ENCODE measurements at places on chromosomes 5 and 9.

- DNase-seq: no peak
Observed at GRCh38 chr5:172009536-172010270, 3.3 kb upstream of the FBXW11 start.

GRCh38 chr9:3908731-3909130 lies 382.9 kb upstream of the RFX3 start:
- no peak for DNase-seq

DNA sequence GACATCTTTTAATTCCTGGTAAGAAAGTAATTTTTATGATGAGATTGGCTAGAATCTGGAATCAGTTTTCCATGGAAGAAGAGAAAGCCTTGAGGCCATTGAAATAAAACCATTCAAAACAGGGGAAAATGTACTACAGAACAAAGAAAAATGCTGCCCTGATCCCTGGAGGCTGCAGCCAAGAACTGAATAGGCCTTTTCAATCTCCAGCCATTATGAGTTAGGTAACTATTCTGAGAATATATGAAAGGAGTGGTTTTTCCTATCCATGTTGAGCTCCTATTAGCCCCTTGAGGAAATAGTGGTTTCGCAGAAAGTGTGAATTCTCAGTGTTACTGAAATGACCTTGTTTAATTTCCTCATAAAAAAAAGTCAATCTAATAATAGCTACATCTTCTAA lies 408.5 kb upstream of the GRAMD2B start:
- no peak for DNase-seq

- DNase-seq: no peak
Observed at GRCh38 chr9:91882627-91883026, 67.4 kb downstream of the ROR2 start.

- DNase-seq: no peak
Observed at GRCh38 chr5:171615705-171616640, 169.6 kb upstream of the SMIM23 start.

GRCh38 chr9:130532426-130533080 lies 46.8 kb upstream of the FUBP3 start:
- DNase-seq: no peak

DNA sequence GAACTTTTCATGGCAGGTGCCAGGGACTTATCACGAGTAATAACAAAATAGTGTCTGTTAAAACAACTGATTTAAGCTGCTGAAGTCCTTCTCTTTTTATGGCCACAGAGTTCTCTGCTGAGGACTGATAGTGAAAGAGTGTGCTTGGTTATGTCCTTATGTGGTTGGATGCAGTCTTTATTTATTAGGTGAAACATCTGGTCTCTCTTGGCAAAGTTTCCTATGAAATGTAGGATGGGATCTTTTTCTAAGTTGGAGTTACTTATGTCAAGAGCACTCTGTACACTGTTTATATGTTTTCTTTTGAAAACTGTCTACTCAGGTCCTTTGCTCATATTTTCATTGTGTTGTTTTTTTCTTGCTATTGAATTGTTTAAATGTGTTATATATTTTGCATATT lies 1816.1 kb upstream of the C9orf72 start:
- DNase-seq: no peak

- no peak for DNase-seq
Observed at GRCh38 chr9:18359335-18359734, 114.6 kb upstream of the ADAMTSL1 start.

GRCh38 chr9:78542491-78543181 lies 245.7 kb downstream of the PSAT1 start:
- no peak for DNase-seq

- no peak for DNase-seq
Observed at GRCh38 chr9:75447281-75447680, 359.0 kb downstream of the OSTF1 start.

DNA sequence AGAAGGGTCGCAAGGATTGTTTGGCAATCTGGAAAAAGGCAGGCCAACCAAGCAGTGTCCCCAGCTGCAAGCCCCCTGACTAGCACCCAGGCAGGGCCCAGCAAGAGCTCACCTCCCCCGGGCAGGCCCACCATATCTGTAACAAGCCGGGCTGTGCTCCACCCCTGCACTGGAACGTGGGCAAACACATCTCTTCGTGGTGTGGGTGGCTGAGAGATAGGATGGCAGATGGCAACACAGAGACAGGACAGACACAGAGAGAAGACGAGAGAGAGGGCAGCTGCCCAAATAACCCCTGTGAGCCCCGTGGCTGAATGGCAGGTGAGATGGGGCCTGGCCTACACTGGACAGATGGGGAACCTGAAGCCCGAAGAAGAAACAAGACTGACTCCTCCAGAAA lies 9.4 kb downstream of the BBLN start:
- DNase-seq: no peak

- DNase-seq: no peak
Observed at GRCh38 chr5:80763211-80763610, 108.4 kb upstream of the DHFR start.

- DNase-seq: no peak
Observed at GRCh38 chr5:175353926-175354325, 90.1 kb downstream of the DRD1 start.

DNA sequence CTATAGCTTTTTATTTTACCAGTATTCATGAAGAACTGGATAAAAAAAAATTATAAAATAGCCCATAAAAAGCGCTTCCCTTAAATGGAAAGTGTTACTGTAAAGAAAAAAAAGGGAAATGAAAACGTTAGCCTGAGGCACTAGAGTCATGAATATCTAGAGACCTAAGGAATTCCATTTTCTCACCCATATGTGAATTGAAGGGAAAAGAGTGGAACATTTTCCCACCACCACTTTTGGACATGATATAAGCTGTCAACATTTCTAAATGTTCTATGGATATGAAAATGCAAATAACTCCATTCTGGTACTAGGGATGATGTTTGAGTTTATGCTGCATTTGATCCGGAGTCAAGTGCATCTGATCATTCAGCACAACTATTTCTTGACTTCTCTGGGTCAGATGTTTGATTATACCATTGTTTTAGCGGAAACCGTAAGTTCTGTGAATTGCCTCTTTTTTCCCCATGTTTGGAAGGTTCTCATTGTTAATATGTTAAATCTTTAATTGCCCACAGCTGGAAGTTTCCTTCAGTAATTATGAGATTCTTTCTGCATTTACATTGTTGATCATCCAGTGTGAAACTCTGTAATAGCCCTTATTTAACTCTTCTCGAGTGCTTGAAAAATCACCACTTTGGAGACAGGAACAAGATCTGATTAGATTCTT lies 467.4 kb upstream of the SEMA6A start:
- DNase-seq: no peak

DNA sequence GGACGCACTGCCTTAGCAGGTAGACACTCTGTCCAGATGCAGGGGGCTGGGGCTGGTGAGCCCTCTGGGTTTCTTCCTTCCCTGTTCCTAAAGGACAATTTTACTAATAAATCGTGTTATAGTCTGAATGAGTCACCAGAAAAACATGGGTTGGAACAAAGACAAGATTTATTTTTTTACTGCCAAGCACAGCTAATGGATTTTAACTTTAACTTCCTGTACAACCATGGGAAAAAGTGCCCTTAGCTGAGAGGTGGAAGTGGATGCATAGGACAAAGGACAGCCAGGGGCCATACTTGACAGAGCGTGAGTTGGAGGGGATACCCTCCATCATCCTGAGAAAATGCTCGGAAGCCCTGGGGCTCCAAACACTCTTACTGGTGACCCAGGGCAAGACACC lies 300.7 kb downstream of the MSX2 start:
- no peak for DNase-seq

- DNase-seq: no peak
Observed at GRCh38 chr5:134314443-134314842, 52.5 kb downstream of the CDKL3 start.

GRCh38 chr9:129442803-129443511 lies 177.9 kb downstream of the C9orf50 start:
- no peak for DNase-seq

DNA sequence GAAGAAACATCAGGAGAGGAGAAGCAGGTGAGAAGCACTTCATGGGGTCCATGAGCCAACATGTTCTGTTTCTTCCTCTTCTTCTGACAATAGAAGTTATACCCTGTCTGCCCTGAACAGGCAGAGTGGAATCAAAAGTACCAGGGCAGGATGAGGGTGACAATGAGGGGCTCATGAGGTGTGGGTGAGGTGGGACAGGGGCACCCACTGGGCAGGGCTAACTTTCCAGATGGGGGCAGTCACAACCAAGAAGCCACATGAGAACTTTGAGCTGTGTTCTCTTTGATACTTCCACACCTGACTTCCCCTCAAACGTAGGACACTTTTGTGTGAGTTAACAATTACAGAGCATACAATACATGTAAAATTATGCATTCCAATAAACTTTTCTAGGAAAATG lies 92.7 kb downstream of the LHFPL2 start:
- no peak for DNase-seq

GRCh38 chr5:14277385-14278320 lies 134.5 kb downstream of the TRIO start:
- DNase-seq: no peak

DNA sequence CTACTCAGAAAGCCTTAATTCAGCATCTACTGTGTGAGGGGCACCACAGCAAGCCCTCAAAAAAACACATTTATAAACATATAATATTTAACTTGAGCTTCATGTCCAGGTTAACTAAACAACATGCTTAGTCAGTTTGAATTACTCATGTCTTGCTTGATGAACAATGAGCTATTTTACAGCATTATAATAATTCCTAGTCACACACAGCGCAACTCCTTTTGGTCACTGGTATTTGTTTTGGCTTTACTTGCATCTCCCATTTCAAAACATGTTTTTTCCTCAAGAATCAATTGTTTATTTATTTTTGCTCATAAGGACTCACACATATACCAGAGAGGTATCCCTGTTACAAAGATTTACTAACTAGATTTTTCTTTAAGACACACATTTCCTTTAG lies 616.7 kb upstream of the DAB2 start:
- DNase-seq: no peak

DNA sequence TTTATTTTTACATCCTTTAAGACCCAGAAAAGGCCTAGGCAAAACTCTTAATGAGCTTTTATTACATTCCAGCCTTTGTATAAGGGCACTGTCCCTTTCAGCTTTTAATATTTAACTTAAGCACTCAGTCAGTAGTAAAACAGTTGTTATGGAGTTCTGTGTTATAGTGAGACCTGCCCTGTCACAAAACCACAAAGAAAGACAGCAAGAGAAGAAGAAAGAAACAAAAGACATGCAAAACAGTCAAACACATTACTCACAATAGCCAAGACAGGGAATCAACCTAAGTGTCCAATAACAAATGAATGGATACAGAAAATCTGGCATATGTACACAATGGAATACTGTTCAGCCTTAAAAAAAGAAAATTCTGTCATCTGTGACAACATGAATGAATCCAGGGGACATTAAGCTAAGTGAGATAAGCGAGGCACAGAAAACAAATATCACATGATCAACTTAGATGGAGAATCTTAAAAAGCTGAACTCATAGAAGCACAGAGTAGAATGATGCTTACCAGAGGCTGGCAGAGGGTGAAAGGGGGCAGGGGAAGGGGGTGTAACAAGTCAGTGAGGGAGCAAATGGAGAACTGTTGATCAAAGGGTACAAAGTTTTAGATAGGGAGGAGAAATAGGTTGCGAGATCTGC lies 63.8 kb upstream of the CCNG1 start:
- no peak for DNase-seq

DNA sequence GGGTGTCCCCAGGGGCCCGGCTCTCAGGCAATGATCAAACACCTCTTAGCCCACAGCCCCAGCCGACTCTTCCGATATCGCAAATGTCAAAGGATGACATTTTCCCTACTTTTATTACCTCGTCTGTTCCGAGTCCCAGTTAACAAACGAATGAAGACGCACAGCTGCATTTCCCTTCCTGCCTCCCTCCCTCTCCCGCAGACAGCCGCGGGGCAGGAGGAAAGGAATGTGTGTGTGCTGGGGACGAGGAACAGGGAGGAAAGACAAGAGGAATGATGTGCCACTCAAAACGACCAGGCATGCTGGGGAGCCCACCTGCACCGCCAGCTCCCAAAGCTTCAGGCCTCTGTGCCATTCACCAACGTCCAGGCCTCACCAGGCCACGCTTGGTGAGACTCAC lies 125.9 kb upstream of the SARDH start:
- no peak for DNase-seq

DNA sequence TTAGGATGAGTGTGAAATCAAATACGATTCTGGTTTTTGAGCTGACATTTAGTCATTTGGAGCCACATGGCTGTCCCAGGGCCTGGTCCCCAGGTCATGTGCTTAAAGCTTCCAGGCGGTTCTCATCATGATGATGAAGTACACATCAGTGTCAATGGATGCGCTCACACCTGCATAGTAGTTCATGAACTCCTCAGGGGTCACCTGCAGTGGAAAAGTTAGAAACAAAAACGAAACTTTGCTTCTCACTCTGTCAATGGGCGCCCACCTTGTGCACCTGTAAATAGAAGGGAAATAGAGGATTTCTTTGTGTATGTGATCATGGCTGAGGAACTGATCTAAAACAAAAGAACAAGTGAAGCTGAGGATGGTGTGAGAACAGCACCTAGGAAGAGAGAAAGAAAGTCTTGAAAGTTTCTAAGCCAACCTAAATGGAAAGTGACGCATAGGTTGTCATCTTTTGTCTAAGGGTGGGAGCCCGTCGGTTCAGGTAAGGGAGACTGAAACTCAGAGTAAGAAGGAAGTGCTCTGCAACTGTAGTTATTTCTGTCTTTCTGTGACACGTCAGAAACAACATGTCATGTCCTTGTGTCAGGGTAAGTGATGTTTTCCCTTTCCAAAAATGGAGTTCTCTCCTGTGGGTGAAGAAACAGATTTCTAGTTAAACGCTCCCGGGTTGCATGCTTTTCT lies 33.8 kb downstream of the CAPSL start:
- DNase-seq: no peak

GRCh38 chr9:127458921-127459320 lies 7.6 kb downstream of the LRSAM1 start:
- DNase-seq: no peak

DNA sequence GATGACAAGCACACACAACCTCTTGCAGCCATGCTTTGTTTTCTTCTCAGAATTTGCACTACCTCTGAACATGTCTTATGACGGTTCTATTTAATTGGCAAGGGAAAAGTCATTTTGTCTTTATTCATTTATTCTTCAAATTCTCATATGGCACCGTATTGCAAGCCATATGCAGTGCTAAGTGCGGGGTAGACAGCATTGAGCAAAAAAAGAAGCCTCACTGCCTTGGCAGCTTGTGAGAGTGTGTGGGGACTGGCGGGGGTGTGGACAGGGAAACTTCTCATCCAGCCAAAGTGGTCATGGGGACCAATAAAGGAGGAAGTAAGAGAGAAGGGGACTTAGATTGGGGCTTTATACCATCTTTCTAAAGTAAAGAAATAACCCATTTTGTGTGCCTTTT lies 160.0 kb downstream of the CDH12 start:
- DNase-seq: no peak

- DNase-seq: no peak
Observed at GRCh38 chr9:125066839-125067619, 76.3 kb downstream of the SCAI start.

Data from bone marrow (tissue), 2 donors.